GDM1 (cell line): ENCODE measurements at places on chromosomes 7 and 10.

GRCh38 chr7:30237271-30237695 lies 47.1 kb upstream of the ZNRF2 start:
- DNase-seq = no peak

GRCh38 chr7:134750083-134751062 lies 29.1 kb upstream of the CALD1 start:
- peak; percentile 26 for DNase-seq

DNA sequence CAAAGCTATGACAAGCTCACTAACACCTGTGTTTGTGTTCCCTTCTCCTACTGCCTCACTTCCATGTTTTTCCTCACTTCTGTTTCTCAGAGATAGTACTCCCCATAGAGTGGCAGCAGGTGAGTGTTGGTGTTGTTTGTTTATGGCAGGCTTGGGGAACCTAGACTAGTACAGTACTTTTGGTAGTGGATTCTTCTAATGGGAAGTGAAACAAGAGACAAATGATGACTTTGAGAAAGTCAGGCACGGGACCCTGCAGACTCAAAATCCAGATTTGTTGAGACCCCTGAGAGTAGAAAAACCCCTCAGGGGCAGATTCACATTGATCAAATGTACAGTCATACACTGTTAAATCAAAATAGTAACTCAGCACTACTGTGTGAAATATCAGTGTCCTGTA lies 6.4 kb upstream of the CFAP69 start:
- no peak for DNase-seq

GRCh38 chr7:945147-945555 lies 9.3 kb downstream of the ADAP1 start:
- no peak for DNase-seq

- DNase-seq = no peak
Measured at GRCh38 chr10:12501324-12501723, 152.0 kb downstream of the CAMK1D start.

DNA sequence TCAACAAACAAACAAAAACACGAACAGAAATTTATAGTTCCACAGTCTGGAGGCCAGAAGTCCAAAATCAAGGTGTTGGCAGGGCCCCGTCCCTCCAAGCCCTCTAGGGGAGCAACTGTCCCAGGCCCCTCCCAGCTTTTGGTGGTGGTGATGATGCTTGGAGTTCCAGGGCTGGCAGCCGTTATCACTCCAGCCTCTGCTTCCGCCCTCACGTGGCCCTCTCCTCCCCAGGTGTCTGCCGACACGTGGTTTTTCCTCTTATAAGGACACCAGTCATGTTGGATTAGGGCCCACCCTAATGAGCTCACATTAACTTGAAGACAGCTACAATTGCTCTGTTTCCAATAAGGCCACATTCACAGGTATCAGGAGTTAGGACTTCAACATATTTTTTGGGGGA lies 49.7 kb downstream of the MICALL2 start:
- no peak for DNase-seq

DNA sequence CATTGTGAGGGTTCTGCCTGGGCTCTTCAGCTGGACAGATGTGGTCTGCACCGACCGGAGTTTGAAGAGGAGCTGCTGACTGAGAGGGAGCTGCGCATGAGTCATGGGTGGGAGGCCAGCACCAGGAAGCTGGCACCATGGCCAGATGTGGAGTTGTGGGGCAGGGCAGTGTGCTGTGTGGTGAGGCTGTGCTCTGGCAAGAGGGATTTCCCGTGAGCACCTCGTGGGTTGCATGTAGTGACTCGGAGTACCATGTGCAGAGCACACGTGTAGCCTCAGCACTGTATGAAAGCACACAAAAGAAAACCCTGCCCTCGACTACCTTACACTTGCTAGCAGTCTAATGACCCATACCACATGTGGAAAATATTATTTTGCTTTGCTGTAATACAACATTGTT lies 103.4 kb downstream of the WNT2 start:
- DNase-seq = no peak

DNA sequence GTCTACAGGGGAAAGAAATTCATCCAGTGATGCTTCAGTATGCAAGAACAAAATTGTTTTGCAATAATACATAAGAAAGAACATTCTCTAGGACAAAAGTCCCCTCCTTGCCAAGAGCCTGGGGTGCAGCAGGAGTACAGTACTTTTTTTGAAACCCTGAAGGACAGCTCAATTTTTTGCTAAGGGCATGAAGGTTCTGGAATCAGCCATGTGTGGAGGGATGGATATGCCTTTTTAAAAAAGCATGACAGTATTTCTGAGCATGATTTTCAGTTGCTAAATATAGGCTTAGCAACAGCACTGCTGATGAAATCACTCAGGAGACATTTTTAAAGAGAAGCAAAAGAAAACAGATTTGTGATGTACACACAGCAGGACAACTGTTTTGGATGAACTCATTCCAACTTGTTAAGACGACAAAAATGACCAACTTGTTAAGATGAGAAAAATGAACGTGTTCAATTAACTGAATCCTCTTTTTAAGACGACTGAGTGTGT lies 39.3 kb downstream of the HBP1 start:
- DNase-seq = no peak

- DNase-seq = no peak
Measured at GRCh38 chr7:2443491-2443890, 32.7 kb downstream of the GRIFIN start.

DNA sequence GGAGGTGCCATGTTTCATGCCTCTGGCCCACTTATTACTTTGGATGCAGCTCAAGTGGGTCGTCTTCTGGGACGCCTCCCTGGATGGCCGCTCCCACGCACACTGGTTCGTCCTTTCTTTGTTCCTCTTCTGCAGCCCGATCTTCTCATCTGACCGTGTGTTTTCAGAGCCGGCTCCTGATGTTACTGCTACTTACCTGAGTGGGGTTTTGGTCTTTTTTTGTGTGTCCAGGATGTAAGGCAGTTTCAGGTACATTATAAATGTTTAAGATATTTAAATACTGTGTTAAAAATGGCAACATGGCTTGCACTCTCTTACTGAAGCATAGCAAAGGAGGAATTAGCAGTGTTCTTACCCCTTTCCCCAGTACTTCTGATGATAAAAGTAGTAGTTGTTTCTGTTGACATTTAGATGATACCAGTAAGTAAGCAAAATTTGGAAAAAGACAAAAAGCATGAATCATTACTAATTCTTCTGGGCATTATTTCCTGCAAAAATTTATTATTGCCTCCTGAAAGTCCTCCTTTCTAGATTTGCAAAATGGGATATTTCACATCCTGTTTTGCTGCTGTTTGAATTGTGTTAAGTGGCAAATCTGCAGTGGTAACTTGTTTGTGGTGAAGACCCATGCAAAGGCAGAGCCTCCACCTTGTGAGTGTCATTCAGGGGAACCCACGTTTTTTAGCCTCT lies 59.4 kb downstream of the SHH start:
- DNase-seq = no peak

DNA sequence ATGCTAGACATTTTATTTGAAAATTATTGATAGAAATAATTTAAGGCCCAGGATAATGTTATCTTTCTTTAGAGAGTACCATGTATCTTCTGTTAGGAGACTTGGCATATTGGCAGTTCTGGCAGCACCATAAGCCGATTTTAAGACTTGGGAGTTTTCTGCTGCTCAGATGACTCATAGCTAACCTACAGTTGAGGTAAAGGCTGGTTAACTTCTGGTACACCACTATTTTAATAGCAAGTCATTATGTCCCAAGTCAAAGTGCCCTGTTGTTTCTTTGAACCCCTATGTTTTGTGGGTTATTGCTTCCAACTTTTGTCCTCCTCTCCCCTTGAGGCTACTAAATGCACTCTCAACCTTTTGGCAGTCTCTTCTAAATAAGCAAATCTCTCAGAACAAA lies 25.2 kb downstream of the ATRNL1 start:
- DNase-seq = no peak

DNA sequence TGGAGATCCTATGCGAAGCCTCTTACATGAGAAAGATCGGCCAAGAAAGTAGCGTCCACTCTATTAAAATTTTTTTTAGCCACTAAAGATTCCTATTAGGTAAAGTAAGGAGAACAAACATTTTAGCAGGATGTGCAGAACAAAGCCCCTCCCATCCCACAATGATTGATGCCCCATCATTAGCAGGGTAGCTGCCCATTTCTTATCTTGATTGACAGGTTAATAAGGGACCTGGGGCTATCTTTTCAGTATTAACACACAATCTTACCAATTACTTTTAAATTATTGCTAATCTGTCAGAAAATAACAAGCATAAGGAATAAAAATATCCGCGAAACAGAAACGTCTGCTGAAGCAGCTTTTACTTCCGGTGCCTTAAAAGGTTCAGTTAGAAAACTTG lies 5.1 kb downstream of the FZD8 start:
- no peak for DNase-seq

GRCh38 chr10:69101451-69102095 lies 13.7 kb downstream of the SRGN start:
- peak; percentile 50 for DNase-seq

GRCh38 chr7:137747359-137748031 lies 99.3 kb downstream of the DGKI start:
- DNase-seq = no peak

- peak; percentile 32 for DNase-seq
Measured at GRCh38 chr10:95430231-95430951, 130.8 kb downstream of the SORBS1 start.
